ENCODE measurements at places on chromosomes 1 and 21. TPM values are rescaled to one million over a fixed set of nuclear protein-coding genes. Genes with fewer than 3 reads are reported as not detected.
A peak's percentile ranks its signal among the peaks of the same experiment; 100 is the strongest.

Gene SMPDL3B
- total RNA-seq: 27.4 TPM

Gene LCE1D
- total RNA-seq: not detected

- H3K27me3 ChIP-seq: no peaks in the 10 kb centered on the region
- DNase-seq: no peak
- H3K36me3 ChIP-seq: no peaks in the 10 kb centered on the region
- H3K4me3 ChIP-seq: no peak overlapping the region
- peaks cover 10% of the 10 kb centered on the region for H3K4me1 ChIP-seq
Observed at GRCh38 chr21:43341378-43342161, 85.4 kb downstream of the SIK1 start.

- H3K27ac ChIP-seq: no peak overlapping the region
- no peak for DNase-seq
- no peak overlapping the region for H3K4me3 ChIP-seq
- H3K27me3 ChIP-seq: no peaks in the 10 kb centered on the region
- no peaks in the 10 kb centered on the region for H3K36me3 ChIP-seq
Observed at GRCh38 chr1:173596097-173596825, 6.6 kb downstream of the SLC9C2 start.

DNA sequence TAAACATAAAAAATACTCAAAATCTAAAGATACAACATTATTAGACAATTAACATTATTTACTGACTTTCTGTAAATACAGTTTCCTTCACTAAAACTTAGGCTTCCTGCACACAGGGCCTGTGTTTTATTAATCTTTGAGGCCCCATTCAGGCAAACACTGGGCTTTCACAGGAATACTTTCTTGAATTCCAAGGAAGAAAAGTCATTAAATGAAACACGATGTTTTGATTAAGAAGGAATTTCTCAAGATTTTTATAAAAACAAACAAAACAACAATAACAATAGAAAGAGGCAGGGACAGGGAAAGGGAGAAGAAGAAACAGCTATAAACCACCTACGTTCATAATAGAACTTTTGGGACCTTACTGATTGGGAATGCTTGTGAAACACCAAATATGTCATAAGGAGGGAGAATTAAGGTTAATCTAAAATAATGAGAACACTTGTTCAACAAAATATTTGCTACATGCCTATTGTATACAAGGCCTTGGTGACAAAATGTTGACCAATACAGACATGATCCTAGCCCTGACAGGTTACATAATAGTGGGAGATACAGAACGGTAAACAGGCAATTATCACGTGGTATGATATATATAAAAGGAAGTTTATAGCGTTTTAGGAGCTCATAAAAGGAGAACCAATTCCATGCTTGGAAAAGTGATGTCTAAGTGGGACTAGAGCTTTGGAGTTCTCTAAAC lies 3.6 kb downstream of the DDAH1 start:
- no peak overlapping the region for H3K4me3 ChIP-seq
- no peaks in the 10 kb centered on the region for H3K36me3 ChIP-seq
- no peak for DNase-seq
- H3K27me3 ChIP-seq: no peaks in the 10 kb centered on the region
- H3K4me1 ChIP-seq: peaks cover 9% of the 10 kb centered on the region
- peak overlapping the region; percentile 58 for H3K27ac ChIP-seq

- no peak overlapping the region for H3K27ac ChIP-seq
- no peaks in the 10 kb centered on the region for H3K36me3 ChIP-seq
- no peaks in the 10 kb centered on the region for H3K4me1 ChIP-seq
- H3K27me3 ChIP-seq: no peaks in the 10 kb centered on the region
Observed at GRCh38 chr1:14437417-14437918, 161.0 kb upstream of the KAZN start.

GRCh38 chr1:11158720-11159321 lies 30.3 kb upstream of the ANGPTL7 start:
- no peak for DNase-seq
- H3K4me3 ChIP-seq: no peak overlapping the region
- no peaks in the 10 kb centered on the region for H3K4me1 ChIP-seq

- H3K27ac ChIP-seq: no peak overlapping the region
- no peaks in the 10 kb centered on the region for H3K27me3 ChIP-seq
- H3K4me1 ChIP-seq: no peaks in the 10 kb centered on the region
- no peak for DNase-seq
Observed at GRCh38 chr1:203045821-203046594, 19.7 kb downstream of the PPFIA4 start.
